ENCODE measurements at places on chromosomes 1 and 21.

- no peak for DNase-seq
Measured at GRCh38 chr1:242440757-242441156, 83.7 kb downstream of the PLD5 start.

GRCh38 chr21:36211660-36212512 lies 55.3 kb downstream of the DOP1B start:
- DNase-seq: no peak

- DNase-seq: no peak
Measured at GRCh38 chr1:25129380-25129779, 102.9 kb downstream of the SYF2 start.

DNA sequence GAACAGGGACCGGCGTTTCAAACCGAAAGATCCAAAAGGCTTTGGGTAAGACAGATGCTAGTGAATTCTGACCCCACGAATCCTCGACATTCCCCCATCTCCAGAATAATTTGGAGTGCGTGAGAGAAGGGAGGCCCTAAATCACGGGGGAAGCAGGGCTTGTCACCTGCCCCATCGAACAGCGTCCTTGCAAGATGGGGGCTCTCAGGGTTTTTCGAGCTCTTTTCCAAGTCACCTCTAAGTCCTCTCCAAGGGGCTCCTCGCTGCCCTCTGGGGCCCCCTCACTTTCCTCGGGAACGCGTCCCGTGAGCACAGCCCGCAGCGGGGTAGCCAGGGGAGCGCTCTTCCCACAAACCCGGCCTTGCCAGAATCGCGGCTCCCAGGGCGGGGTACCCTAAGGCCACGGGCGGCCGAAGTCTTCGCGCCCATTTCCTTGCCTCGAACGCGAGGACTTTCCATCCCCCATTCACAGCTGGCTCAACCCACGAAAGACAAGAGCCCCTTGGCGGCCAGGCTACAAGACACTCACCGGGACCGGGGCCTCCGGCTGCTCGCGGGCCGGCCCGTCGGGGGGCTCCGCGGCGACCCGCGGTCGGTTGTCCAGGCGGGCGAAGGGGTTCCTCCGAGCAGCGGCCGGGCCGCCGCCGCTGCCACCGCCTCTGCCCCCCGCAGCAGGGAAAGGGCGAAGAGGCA lies 546 bp downstream of the DONSON start:
- DNase-seq: peak; percentile 69

- no peak for DNase-seq
Measured at GRCh38 chr1:216905137-216905536, 181.9 kb upstream of the ESRRG start.

GRCh38 chr1:43269627-43270375 lies at the start of gene TMEM125:
TMEM125 (plus strand) TSS chr1:43269983; CDS start chr1:43272723, 2,740 bp downstream.
- no peak for DNase-seq

All from left hindlimb (tissue), 1 donor.